ENCODE measurements at places on chromosomes 1 and 21.

GRCh38 chr1:225651872-225652728 lies 823 bp downstream of the ENAH start:
- DNase-seq, result no peak

- no peak for DNase-seq
These were observed 6.6 kb downstream of the UBR4 start for GRCh38 chr1:19203440-19203839.

DNA sequence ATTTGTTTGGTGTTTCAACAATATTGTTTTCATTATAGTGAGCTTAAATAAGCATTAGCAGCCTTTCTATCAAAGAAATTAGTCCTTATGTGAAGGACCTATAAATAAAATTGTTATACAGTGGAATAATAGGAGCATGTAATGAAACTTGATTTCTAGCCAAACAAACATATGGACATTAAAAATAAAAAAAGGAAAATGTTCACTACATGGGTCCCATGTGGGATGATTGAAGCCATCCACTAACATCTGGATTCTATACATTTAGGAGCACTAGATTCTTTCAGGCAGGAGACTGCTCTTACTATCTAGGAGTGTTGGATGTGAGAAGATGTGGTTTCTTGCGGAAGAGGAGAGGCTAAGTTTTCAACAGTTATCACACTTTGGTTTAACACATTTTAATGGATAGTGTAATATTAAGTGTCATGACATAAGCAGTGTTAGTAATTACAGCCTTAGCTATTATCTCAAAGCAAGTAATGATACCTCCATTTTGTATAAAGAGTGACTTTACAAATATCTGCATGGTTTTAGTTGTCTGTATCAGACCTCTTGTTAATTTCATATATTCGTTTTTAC lies 62.3 kb downstream of the LYPLAL1 start:
- no peak for DNase-seq

DNA sequence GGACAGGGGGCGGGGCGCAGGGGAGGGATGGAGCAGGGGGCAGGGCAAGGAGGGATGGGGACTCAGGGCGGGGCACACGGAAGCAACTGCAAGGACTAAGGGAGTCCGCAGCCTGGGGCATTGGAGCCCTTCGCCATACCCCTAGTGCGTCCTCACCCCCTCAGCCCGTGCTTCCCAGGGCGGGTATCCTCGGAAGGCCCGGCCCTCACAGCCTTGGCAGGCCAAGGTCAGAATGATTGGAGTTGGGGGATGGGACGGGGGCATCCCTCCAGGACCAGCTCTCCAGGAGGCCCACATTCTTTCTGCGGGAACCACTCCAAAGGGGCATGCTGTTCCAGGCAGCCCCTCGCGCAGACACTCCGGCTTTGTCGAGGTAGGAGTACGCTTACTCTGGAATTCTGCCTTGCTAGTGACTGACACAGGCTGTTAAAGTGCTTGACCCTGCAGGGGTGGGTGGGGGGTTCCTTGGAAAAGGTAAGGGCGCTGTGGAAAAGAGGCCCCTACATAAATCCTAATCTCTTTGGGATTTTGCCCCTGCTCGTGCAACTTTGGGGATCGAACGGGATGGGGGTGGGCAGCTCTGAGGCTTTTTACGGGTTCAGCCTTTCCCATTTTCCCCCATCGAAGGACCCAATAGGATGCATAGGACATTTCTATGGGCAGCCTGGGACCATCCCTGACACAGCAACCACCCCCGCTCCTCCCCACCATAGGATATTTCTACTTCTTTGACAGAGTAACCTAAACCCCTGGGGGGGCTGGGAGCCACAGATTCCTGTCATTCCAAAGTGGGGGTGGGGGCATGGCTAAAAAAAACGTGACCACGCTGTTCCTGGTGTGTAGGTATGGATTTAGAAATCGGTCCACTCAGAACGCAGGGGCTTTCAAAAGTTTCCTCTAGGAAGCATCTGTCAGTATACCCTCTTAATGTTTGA lies 738 bp upstream of the TRIM11 start:
- DNase-seq, result no peak

- DNase-seq, result no peak
These were observed 22.3 kb upstream of the PDE9A start for GRCh38 chr21:42631142-42631541.

GRCh38 chr1:179369751-179370341 lies 4.1 kb downstream of the AXDND1 start:
- DNase-seq, result peak; percentile 61

DNA sequence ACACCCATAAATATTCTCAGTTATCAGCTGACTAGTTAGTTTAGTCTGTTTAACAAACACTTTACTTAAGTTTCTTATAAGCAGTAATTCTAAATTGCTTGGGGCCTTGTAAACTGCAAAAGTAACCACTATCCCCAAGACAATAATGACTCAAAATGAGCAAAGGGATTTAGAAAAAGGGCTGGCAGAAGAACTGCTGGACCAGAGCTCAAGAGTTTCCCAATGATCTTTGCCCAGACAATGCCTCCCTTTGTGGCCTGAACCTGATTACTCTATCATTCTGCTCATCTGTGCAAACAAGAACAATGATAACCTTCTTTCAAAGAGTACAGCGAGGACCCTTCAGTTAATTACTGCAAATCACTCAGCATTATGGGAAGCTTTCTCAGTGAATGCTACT lies 123.5 kb downstream of the TIAM1 start:
- DNase-seq, result no peak

DNA sequence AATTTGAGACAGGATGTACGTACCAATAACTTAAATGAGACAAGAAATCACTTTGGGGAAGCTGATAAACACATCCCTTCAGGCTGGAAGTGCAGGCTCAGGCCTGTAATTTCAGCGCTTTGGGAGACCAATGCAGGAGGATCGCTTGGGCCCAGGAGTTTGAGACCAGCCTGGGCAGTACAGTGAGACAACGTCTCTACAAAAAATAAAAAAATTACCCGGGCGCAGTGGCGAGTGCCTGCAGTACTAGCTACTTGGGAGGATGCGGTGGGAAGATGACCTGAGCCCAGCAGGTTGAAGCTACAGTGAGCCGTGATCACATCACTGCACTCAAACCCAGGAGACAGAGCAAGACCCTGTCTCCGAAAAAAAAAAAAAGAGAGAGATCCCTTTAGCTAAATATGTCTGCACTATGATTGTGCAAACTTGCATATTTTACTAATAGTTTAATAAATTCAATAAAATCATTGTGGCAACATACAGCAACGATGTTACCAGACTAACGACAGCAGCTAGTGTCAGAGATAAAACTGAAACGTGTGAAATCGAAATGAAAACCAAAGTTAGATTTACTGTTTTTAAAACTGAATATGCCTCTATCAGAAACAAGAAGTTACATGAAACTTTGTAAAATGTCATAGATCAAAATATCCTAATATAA lies 54.7 kb downstream of the CD2 start:
- DNase-seq, result no peak

GRCh38 chr1:40753142-40753882 lies 30.3 kb upstream of the KCNQ4 start:
- peak; percentile 65 for DNase-seq

GRCh38 chr1:165633614-165634013 lies 2.6 kb downstream of the MGST3 start:
- no peak for DNase-seq

DNA sequence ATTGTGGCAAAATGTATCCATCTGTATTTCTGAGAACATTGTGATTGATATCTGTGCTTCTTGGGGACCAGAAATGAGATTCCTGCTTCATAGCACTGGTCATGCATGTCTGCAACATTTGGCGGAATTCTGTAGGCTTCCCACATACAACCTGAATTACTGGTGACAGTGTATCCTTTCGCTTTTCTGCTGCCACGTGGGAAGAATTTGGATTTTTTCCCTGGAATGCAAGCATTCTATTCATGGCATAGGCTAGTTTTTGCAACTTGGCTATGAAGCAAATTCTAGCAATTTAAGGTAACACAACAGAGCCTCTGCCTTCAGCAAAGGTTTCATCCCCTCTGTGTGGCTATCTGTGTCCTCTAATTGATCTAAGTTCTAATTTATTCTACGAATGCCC lies 85.9 kb downstream of the BCAR3 start:
- no peak for DNase-seq

- DNase-seq, result no peak
These were observed 12.8 kb upstream of the ZSCAN20 start for GRCh38 chr1:33459691-33460090.

- DNase-seq, result no peak
These were observed 69.7 kb upstream of the RGL1 start for GRCh38 chr1:183735069-183735860.
